ENCODE measurements at places on chromosomes 6 and 20.

GRCh38 chr20:63701329-63702035, 5.0 kb downstream of the TNFRSF6B start:
- DNase-seq, result no peak

DNA sequence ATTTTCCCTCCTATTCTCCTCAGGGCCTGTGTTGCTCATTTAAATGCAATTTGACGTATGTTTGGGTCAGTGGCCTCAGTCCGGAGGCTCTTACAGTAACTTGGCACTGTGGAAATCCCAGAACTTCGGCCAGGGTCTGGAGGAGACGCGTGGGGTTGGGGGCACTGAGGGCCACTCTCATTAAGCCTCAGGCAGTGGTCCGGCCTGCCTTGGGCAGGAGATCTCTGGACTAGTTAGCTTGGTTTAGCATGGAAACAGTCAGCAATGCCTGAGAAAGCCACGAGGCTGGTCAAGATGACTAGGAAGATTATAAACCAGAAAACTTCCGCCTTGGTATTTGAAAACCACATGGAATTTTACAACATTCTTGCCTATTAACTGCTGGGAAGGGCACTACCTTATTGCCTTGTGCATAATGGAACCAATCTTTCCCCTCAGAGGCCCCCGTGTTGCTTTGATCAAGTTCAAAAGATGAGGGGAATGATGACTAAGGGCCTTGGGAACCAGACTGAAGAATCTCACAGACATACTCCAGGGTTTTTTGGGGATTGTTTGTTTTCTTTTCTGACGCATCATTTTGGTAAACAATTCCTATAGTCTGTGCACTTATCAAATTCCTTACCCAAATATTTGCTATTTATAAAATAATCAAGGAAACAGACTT, 206.0 kb upstream of the PREP start:
- DNase-seq, result no peak

DNA sequence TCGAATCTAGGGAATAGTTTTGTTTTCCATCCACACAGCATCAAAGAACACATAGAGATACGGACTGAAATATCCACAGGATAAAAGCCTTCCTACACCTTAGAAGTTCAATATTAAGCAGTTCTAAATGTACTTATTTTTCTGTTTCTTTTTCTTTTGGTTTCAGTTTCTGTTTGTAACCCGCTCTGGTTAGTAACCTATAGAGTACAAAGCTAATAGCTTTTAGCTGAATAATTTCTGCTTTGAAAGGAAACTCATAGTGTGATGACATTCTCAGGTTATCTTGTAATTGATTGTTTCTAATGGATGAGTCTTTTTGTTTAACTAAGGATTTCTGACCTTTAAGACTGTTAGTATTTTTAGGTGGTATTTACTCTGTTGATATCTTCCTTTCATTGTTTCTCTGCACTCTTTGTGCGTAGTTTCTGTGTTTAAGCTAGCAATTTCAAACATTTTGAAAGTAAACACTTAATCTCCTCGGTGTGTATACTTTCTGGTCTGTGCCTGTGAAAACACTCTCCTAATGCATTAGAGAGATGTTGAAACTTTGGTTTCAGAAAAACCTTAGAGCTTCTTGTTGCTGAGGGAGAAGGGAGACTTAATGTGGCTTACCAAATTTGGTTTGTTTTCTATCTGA, 385.5 kb downstream of the HDGFL1 start:
- DNase-seq, result peak; percentile 23

DNA sequence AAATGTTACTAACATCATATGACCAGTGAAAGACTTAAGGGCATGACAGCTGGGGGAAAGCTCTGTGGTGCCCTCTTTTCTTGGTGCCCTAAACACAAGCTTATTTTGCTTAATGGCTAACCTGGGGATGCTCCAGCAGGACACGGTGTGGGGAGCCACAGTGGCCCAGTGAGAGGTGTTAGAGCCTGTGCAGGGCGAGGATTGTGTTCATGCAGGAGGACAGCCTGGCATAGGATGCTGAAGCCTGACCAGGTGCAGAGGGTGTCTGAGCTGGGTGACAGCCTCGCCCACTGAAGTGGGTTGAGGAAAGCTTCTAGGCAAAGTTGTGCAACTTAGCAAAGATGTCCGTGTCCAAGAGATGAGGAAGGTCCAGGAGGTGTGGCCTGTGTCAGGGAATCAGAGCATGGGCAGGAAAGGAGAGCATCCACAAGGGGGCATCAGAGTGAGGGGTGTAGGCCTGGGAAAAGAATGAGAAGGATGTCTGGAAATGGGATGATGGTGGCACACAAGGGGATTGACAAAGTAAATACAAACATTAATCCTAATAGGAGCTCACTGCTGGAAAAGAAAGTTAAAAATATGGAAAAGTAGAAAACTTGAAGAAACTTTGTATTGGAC, 33.9 kb downstream of the SLC17A4 start:
- DNase-seq, result peak; percentile 46

DNA sequence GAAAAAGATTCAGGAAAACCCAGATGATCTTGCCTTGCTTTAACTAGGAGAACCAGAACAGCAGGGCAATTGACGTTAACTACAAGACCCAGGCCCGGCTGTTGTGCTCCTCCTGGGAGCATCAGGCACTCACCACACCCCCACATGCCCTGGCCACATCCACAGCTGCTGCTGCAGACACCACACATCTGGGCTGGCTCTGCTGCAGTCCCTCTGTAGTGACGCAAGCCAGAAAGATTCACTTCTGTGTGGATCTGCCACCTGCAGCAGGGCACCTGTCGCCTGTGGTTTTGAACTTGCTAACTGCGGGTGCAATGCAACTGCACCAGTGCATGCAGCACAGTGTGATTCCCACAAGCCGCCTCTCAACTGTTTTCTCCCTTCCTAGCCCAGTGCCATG, 228.8 kb downstream of the SYNDIG1 start:
- DNase-seq, result peak; percentile 82

GRCh38 chr6:116190550-116190949, 63.3 kb downstream of the TSPYL4 start:
- no peak for DNase-seq

- no peak for DNase-seq
Observed at GRCh38 chr6:9517806-9518205, 897.1 kb downstream of the TFAP2A start.

GRCh38 chr20:20395903-20396568, 28.1 kb downstream of the INSM1 start:
- no peak for DNase-seq

DNA sequence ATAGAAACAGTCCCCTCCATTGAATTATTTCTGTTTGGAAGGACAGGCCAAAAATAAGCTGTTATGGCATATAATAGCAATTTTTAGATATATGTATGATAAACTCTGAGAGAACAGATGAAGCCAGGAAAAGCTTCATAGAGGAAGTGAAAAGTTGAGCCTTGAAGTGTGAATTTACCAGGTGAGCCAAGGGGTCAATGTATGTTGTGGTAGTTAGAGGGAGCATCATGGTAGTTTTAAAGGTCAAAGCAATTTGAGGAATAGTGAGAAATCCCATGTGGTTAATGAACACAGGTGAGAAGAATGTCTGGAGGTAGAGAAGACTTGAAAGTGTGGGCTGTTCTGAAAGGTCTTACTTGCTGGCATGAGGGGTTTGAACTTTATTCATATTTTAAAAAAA, 47.0 kb downstream of the COL19A1 start:
- DNase-seq, result no peak

- no peak for DNase-seq
Observed at GRCh38 chr20:389220-389619, 8.7 kb downstream of the TRIB3 start.

DNA sequence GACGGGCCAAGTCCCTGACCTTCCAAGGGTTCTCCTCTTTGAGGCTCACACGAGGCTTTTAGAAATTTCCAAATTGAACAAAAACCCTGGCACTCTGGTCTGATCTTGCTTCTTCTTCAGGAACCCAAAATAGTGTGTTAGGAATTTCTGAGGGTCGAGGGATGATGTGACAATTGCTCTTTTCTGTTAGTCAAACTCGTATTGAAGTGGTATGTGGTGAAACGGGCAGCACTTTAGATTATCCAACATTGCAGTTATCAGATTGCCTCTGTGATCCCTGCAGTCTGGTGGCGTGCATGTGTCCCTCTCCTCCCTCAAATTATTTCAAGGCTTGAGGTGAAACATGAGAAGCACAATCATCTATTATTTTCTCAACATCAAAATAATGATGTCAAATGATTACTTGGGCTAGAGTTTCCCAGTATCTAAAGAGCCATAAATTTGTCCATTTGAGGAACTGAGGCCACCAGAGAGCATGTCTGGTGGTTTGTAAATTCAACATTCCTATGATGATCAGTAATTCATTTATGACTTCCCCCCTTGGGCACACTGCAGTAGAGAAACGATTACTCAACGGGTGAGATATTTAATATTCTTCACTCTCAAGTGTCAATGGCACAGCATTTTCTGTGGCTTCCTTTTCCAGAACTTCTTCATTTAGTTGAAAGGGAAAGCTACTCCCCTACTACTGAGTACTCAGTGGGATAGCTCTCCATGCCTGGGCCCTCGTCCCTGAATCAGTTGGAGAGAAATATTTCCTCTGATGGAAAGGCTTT, 308.6 kb upstream of the MAP3K7 start:
- no peak for DNase-seq

- no peak for DNase-seq
Observed at GRCh38 chr6:143867236-143867635, 3.0 kb downstream of the ZC2HC1B start.

DNA sequence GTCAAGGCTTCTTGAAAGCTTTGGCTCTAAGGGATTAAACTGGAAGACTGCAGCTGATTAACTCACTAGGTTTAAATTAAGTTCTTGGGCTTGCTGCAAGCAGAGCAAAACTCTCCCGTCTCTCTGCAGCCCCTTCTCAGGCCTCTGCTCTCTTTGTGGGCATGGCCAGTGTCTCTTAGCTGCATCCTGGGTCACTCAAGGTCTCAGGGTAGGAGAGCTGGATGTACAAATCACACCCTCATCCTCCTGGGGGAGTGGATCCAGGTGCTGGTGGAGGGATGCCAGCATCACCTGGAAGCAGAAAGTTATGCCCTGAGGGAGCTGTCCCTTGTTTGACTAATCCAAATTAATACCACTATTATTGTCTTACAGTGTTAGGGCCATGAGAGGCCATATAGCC, 35.8 kb downstream of the GCM1 start:
- DNase-seq, result no peak

DNA sequence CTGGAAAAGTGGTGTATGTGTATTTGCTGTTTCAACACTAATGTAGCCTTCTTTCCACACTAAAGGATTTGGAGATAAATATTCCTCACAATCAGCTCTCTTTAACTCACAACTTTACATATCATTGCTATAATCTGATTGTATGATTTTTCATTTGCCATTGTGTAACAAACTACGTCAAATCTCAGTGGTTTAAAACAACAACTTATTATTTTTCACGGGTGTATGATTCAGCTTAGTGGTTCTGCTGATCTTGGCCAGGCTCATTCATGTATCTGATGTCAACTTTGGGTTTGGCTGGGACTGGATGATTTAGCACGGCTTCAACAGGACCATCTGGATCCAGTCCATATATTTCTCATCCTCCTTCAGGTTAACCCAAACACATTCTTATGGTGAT, 55.4 kb upstream of the TMX4 start:
- no peak for DNase-seq

- DNase-seq, result no peak
Observed at GRCh38 chr6:15458021-15458459, 204.8 kb downstream of the DTNBP1 start.

DNA sequence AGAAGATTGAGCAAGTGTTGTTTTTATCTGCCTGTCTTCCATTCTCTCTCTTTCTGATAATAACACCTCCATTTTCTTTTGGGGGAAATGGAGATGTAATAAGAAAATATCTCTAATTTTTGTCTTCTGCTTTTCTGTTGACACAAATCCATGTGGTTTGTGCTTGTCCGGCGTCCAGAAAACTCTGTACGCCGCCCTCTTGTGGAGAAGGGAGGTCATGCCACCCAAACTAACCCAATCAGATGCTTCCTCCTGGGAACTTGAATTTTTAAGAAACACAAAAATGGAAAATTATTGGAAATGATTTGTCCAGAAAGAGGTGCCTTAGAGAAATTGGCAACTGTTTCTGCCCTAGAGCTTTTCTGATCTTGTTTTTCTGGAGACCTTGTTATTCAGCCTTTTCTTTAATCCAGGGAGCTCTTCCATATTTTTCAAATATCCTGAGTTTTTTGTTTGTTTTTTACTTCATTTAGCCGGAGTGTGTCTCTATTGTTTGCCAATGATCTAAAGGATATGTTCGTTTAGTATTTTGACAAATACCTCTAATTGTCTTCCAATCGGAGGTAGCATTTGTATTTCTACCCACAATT, 17.8 kb upstream of the FNDC1 start:
- peak; percentile 57 for DNase-seq

DNA sequence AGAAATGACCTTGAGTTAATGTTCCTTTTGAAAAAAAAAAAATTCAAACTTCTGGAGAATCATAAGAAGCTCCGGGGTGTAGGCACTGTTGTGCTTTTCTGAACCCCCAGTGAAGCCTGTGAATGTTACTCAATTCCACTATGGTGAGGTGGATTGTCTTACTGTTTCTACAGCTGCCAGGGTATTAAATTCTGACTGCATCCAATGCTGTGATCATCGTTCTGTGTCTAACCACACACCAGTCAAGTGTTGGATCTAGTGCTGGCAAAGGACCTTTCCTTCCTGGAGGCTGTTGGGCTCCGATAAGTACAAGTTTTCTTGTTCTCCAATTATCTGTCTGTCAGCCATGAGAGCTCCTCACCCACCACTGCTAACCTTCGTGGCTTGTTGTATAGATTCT, 162.0 kb upstream of the EPHA7 start:
- no peak for DNase-seq

GRCh38 chr20:58312836-58313235, 3.3 kb downstream of the RAB22A start:
- no peak for DNase-seq

DNA sequence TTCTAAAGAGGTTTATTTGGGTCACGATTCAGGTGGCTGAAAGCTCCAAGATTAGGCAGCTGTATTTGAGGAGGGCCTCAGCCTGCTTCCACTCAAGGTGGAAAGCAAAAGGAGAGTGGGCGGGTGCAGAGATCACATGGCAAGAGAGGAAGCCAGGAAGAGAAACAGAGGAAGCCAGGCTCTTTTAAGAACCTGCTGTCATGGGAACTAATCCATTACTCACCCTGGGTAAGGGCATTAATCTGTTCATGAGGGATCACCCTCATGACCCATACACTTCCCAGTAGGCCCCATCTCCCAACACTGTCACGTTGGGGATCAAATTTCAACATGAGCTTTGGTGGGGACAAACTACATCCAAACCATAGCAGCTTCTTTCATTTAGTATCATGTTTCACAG, 53.9 kb downstream of the DHX35 start:
- no peak for DNase-seq

DNA sequence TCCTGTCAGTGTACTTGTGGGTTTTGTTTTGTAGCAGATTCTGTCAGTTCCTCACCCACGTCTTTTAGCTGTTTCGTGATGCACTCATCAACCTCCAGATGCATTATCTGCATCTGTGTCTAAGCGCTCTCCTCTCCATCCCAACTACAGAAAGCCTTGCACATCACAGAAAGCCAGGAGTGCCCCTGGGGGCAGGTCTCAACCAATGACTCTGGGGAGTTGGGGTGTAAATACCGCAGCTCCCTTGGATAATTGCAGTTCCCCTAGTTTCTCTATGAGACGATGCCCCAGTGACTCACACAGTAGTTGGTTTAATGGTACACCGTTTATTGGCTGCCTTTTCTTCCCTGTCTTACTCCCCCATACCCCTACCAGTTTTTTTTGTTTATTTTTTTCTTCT, 158.1 kb downstream of the SOX4 start:
- no peak for DNase-seq
